Stimulated activated CD4-positive, alpha-beta T cell treated with anti-CD3 and anti-CD28 coated beads, Interleukin-1b, Interleukin-23, amount 100 ng/mL, for 1 hour (primary cell): ENCODE measurements at places on chromosomes 7 and 10.
A peak's percentile ranks its signal among the peaks of the same experiment; 100 is the strongest.

DNA sequence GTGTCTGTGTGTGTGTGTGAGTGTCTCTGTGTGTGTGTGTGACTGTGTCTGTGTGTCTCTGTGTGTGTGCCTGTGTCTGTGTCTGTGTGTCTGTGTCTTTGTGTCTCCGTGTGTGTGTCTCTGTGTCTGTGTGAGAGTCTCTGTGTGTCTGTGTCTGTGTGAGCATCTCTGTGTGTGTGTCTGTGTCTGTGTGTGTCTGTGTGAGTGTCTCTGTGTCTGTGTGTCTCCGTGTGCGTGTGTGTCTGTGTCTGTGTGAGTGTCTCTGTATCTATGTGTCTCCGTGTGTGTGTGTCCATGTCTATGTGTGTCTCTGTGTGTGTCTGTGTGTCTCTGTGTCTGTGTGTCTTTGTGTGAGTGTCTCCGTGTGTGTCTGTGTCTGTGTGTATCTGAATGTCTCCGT lies 120.4 kb downstream of the SH2D4B start:
- no peak for DNase-seq

DNA sequence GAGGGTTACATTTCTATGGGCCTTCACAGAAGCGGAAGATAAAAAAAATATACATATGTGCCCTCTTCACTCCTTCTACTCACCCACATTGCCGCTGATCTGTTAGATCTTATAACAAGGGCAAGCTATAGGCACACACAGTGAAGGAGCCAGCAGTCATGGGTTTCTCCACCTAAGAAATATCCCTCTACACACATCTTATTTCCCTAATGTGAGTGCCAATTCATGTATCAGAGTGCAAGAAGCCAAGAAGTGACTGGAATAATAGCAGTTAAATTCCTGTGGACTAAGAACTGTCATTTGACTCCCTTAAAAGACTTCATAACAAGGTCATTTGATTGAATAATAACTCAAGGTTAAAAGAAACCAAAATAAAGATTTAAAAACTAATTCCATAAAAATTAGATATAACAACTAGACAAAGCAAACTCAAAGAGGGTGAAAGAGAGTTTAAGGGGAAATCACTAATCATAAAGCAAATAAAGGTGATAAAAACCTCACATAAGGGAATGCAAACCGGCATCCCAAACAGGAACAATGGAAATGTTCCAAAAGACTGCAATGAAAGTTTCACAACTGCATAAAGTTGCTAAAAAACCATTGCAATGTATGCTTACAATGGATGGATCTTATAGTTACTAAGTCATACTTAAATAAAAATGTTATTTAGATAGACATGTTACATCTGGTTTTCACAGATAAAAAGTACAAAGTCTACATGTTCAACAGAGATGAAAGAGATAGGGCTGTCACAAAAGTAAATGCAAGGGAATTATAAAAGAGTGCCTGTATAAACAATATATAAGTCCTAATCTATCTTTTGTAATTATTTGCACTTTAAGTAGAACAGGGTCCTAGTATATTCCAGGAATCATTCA lies 42.8 kb downstream of the ARHGAP21 start:
- no peak for DNase-seq

DNA sequence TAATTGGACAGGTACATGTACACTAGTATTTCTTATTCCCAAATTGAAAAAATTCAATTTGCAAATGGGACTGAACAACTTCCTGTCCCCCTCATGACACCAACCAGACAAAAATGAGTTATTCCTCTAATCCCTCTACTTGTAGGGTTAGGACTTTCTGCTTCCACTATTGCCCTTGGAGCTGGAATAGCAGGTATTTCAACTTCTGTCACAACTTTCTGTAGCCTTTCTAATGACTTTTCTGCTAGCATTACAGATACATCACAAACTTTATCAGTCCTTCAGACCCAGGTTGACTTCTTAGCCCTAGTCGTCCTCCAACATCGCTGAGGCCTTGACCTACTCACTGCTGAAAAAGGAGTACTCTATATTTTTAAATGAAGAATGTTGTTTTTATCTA lies 6.4 kb downstream of the CYP3A7 start:
- no peak for DNase-seq

- DNase-seq: no peak
Observed at GRCh38 chr7:148547951-148548350, 42.6 kb upstream of the C7orf33 start.

GRCh38 chr7:45661302-45661995 lies 87.3 kb downstream of the ADCY1 start:
- DNase-seq: no peak

DNA sequence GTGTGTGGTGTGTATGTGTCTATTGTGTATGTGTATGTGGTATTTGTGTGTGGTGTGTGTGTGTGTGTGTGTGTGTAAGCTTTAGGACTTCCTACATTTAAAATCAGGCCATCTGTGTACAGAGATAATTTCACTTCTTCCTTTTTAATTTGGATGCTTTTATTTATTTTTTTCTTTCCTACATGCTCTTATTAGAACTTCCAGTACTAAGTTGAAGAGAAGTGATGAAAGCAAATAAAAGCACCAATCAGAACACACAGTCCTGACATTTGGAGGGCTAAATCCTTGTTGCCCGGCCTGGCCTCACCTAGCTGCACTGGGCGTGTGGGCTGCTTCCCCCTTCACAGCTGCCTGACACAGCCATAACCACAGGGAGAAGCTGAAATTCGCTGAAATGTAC lies 3.8 kb upstream of the MRC1 start:
- DNase-seq: no peak

DNA sequence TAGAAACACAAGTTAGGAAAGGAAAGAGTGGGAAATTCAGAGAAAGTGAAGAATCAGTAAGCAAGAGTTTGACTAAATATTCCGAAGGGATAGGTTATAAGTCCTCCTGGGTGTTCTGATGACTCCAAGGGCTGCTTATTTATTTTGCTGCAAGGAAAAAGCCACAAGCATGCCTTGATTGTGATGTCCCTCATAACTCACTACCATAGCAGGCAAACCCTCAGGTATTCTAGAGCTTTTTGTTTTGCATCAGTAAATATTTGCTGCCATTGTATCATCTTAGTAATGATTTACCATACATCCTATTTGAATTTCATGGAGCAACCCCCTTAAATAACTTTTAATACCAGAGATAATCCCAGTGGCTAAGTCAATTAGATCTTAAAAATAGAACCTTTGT lies 688.1 kb downstream of the SUGCT start:
- DNase-seq: no peak

DNA sequence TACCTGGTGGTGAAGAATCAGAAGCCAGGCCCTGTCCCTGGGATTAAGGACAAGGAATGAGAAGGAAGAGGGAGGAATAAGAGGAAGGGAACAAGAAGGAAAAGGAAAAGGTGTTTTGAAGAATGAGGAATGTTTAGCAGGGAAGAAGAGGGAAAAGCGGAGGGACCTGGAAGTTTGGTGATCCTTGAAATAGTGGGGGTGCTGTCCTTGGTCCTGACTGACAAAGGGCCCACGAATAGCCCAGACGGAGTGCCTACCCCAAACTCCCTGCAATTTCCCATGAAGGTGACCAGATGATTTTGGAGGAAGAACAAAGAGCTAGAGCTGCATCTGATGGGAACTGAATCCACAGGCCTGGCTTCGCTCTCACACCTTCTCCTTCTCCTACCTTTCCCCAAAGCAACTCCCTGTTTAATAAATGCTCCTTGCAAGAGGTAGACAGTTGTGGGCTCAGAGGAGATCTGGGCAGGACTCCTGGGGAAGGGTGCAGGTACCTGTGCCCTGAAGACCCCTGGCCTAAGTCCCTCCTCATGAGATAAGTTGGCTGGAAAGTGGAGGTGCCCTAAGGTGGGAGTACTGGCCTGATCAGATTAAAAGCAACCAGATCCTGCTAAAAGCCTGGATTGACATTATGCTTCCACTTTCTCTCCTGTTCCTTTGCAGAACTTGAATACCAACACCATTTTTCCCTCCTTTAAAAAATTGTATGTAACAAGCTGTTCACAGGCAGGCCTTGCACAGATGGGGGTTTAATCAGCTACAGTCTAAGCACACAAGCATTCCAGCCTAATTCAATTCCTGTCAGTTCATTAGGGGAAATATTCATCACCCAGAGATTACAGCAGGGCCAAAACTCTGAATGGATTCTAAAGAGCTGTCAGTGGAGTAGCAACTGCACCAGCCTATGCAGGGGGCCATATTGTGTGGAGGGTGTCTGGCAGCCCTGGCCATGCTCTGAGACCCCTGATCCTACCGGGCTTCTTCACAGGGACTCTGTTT lies 19.4 kb downstream of the KAZALD1 start:
- DNase-seq: no peak

DNA sequence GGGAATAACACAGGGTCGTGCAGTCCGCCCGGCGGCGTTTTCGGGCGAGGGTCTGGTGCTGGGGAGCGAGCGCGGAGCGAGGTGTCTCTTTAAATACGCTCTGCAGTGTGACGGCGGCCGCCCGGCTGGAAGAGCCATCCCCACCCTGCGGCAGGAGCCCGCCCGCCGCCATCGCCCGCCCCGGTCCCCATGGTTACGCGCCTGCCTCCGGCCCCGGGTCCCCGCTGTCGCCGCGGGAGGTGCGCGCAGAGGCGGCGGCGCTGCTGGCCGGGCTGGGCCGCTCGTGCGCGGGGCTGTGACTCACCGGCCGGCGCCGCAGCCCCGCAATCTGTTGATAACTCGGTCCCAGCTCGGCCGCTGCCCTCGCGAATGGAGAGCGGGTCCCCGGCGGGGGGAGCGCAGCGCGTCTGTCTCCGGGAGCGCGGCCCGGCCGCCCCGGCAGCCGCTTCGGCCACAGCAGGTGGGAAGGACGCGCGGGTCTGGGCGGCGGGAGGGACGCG lies at the start of gene ADGRA1:
ADGRA1 (plus strand) TSS at position 246 of the 500 bp plus-strand sequence. CDS start 986 bp downstream, outside the sequence.
- no peak for DNase-seq

- DNase-seq: no peak
Observed at GRCh38 chr7:5418285-5418582, 5.4 kb downstream of the TNRC18 start.

GRCh38 chr7:24709051-24709450 lies 48.2 kb downstream of the GSDME start:
- DNase-seq: no peak

GRCh38 chr10:86020134-86020533 lies 346.5 kb downstream of the GRID1 start:
- DNase-seq: no peak

DNA sequence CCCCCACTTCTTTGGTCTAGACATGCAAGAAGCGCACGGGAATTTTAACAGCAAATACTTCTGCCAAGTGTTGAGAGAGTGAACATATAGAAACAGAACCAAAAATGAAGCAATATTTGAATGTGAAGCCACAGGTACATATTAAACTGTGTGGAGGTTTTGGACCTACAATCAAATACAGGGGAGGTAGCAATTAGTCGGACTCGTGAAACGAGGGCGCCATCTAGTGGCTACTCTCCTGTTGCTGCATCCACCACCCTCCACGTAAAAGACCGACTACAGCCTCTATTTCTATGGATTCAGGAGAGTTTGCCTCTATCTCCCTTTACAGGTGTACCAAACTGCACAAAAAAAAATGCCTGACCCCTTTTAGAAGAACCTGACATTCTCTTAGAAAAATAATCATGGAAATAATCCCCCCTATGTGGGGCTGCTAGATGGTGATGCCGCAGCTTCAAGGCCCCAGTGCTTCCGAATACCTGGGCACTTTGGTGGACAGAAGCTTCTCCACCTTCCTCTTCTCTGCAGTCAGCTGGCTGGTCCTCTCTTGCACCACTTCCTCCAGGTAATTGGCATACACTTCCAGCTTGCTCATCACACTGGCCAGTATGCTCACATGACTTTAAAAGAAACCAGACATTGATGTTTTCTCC lies 31.7 kb downstream of the TECTB start:
- peak; percentile 61 for DNase-seq

DNA sequence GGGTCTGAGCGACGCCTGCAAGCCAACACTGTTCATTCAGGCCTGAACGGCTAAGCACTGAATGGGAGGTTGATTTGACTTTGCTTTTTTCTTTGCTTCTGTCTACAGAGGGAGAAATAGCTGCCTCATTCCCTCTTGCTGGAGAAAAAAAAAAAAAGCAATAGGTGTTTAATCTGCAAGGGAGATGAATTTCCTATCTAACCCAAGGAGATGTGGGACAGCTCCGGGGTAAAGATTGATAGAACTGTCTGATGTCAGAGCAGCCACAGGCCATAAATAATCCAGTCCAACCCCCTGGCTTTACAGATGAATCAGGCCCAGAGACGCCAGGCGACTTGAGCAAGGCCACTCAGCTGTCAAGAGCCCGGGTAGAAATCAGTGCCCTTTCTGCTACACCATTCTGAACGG lies 168.0 kb downstream of the ARHGAP12 start:
- no peak for DNase-seq

- DNase-seq: no peak
Observed at GRCh38 chr7:43085992-43086391, 26.5 kb upstream of the HECW1 start.

GRCh38 chr7:130481898-130482297 lies 10.0 kb upstream of the MEST start:
- no peak for DNase-seq

- DNase-seq: no peak
Observed at GRCh38 chr10:127278001-127278400, 81.6 kb upstream of the INSYN2A start.

- DNase-seq: peak; percentile 65
Observed at GRCh38 chr7:45259966-45260646, 102.5 kb downstream of the RAMP3 start.

DNA sequence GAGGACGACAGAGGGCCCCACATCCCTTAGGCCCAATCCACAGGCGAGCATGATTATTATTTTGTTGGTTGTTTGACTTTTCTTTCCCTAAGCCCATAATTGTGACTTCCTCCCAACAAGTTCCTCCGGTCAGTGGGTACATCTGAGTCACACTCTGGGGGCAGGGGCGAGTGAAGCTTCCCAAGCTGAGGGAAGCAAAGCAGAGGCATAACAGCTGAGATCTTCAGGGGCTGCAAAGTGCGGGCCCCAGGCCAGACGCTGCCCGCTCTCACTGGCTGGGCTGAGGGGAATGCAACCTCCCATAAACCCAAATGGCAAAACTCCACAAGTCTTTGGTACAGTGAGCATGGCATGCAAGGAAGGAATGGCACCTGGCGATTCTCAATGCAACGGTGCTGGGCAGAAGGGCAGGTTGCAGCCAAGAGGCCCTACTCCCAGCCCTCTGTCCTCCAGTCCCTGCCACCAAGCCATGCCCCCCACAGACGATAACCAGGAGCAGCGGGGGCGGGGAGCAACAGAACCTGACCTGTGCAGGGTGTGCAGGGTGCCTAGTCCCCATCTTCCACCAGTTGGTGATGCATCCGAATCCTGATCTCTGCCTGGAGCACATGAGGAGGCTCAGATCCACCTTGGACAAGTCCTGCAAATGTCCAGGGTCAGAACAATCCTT lies 25.3 kb downstream of the TNS3 start:
- no peak for DNase-seq

- DNase-seq: no peak
Observed at GRCh38 chr10:119821182-119821581, 51.5 kb downstream of the MCMBP start.

DNA sequence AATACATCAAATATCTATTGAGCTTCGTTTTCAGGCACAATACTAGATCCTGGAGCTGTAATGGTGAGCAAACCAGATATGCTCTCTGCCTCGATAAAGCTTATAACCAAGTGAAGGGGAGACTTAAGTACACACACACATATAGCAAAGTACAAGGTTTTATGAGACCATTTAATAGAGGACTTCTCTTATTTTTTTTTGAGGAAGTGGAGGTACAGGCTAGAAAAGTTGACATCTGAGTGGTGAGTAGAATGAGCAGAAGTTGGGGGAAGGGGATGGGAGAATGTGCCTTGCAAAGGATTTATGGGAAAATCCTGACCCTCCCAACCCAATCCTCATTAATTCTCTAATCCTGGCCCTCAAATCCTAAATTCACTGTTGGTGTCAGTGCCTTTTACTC lies 7.7 kb downstream of the CCDC136 start:
- no peak for DNase-seq
